Upper lobe of left lung (tissue), 6 donors: ENCODE measurements at places on chromosomes 6 and 20.
A peak's percentile ranks its signal among the peaks of the same experiment; 100 is the strongest.

DNA sequence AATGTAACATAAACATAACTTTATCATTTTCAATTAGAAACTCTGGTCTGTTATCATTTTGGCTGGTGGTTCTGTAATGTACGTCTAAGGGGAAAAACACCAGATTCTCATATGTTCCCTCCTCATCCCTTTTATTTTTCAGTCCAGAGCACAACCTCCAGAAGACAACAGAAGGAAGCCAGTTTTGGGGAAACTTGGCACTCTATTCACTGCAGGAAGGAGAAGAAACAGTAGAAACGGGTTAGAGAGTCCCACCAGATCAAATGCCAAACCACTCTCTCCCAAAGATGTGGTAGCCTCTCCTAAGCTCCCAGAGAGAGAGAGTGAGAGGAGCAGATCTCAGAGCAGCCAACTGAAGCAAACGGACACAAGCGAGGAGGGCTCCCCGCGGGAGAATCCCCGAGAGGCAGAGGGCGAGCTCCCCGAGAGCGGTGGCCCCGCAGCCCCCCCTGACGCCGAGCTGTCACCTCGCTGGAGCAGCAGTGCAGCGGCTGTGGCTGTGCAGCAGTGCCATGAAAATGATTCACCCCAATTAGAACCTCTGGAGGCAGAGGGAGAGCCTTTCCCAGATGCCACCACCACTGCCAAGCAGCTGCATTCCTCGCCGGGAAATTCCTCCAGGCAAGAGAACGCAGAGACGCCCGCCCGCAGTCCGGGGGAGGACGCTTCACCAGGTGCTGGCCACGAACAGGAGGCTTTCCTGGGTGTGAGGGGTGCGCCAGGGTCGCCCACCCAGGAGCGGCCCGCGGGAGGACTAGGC, 117.8 kb downstream of the RTN4IP1 start:
- peak; percentile 84 for DNase-seq

DNA sequence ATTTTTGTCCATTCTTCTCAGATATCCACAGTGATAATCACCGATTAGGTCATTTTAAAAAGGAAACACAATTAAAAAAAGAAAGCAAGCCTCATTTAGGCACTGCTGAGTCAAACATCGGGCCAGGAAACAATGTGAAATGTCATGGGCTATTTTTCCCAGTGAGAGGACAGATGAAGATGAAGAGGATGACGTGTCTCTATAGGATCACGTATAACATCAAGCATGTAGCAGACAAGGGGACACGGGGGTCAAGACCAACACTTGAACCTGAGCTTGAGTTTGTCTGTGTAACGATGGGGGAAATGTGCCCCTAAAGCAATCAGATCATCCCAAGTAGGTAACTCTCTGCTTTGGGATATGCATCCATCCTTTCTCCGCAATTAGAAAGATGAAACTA, 553.2 kb downstream of the CD83 start:
- DNase-seq, result no peak

DNA sequence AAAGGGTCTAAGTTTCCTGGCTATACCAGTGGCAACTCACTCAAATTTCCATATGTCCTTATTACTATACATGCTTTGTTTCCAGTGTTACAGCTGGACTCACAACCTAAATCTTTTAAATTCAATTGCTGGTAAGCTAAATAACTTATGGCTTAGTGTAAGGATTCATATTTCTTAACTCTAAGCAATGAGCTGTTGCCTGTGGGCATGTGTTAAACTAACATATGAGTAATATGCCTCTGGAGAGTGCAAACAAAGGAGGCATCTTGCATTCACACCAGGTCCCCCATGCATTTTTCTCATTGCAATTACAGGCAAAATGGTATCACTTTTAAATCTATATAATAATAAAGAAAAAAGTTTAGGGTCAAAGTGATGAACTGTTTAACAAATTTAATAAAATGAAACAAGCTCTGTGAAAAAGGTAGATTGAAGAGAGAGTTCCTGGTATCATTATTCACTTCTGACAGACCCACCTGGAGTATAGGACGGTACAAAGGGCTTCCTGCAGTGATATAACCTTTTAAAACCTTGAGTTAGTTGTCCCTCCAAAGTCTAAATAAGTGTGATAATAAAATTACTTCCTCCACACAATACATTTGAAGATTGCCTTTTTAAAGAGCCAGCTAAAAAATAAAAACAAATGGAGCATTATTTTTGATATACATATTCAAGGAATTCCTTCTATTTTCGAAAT, 57.6 kb upstream of the HMGCLL1 start:
- DNase-seq, result no peak

GRCh38 chr20:39800111-39800510, 838.0 kb downstream of the DHX35 start:
- DNase-seq, result no peak

- no peak for DNase-seq
Observed at GRCh38 chr6:35512740-35513139, at the start of gene TULP1. Gene TULP1, minus strand, starts transcription at chr6:35512896. Its CDS starts 38 bp downstream, at chr6:35512858.
